Lung (tissue), 17 donors: ENCODE measurements at places on chromosomes 7 and 10. TPM values are rescaled to one million over a fixed set of nuclear protein-coding genes. Genes with fewer than 3 reads are reported as not detected.

PLAC9 gene
- 34.7 TPM for polyA plus RNA-seq

GCK gene
- polyA plus RNA-seq: 0.25 TPM

ITGB1 gene
- 291 TPM for polyA plus RNA-seq

KLF14 gene
- not detected for polyA plus RNA-seq

GSTO2 gene
- 25.9 TPM for polyA plus RNA-seq

CSGALNACT2 gene
- polyA plus RNA-seq: 9.8 TPM

COX19 gene
- polyA plus RNA-seq: 5.6 TPM

GRCh38 chr10:30396293-30396692 is 37.7 kb upstream of the MAP3K8 start:
- no peaks in the 10 kb centered on the region for H3K36me3 ChIP-seq
- DNase-seq: no peak
- no peaks in the 10 kb centered on the region for H3K27me3 ChIP-seq
- H3K27ac ChIP-seq: no peak overlapping the region

DNA sequence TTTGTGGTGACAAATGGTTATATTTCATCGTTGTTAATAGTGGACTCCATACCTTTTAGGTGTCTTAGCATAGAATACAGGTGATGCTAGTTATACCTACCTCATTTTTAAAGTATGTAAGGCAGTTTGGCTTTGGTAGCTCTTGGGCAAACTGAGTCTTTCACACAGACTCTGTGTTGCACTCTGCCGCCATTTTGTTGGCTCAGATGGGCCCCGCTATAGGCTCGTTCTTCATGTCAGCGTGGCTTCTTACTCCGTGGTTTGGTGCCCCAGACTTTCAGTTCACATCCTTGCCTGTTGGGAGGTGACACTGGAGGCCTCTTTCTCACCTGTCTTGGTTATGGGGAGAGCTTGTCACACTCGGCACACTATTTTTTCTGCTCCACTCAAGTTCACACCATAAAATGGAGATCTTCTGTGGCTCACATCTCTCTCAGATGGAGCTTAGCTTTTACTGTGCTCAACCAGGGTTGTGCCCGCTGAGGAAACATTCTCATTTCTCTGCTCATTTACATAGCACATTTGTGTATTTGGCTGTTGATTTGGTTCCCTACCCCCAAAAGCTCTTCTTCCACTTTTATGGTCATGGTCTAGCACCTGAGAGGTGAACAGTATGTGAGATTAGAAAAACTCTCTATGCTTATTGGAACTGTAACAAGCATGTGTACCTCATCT is 178.5 kb downstream of the ARID5B start:
- no peak overlapping the region for H3K4me3 ChIP-seq
- no peaks in the 10 kb centered on the region for H3K27me3 ChIP-seq
- DNase-seq: no peak
- H3K4me1 ChIP-seq: peaks cover 51% of the 10 kb centered on the region
- no peaks in the 10 kb centered on the region for H3K36me3 ChIP-seq
- no peak overlapping the region for H3K27ac ChIP-seq

DNA sequence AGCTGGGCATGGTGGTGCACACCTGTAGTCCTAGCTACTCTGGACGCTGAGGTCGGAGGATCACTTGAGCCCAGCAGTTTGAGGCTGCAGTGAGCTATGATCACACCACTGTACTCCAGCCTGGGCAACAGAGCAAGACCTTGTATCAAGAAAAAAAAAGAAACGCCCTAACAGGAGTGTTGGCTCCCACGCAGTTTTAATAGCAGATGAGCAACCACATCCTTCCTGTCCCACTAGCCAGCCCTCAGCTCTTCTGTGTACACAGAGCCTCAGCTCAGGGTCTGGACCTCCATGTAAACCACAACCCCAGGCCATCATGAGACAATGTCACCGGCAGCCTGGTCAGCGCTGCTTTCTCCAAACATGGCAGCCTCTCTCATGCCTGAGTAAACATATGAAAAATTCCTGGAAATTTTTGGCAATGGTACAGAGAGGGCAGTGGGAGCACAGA is 108.2 kb downstream of the PIP4K2A start:
- H3K36me3 ChIP-seq: peaks cover 3% of the 10 kb centered on the region
- peaks cover 4% of the 10 kb centered on the region for H3K4me1 ChIP-seq
- no peaks in the 10 kb centered on the region for H3K27me3 ChIP-seq
- H3K4me3 ChIP-seq: no peak overlapping the region

DNA sequence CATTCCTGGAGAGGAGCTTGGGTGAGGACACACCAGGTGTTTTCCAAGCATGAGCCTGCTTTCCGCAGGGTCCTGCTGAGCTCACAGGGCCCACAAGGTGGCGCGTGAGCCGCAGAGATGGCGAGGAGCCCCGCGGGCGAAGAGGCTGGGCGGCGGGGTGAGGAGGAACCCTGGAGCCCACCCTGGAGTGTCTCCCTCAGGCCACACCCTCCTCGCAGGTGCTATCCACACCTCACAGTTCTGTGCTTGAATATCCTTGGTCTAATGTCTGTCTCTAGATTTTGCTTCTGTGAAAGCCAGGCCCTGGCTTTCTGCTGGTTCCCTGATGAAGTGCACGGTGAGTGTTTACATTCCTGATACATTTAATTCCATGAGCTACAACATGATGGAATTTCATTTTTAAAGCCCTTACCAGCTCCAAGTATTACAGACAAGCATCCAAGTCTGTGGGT is 433.6 kb downstream of the ACTR3B start:
- no peak overlapping the region for H3K27ac ChIP-seq
- no peaks in the 10 kb centered on the region for H3K4me1 ChIP-seq
- DNase-seq: peak; percentile 54
- H3K27me3 ChIP-seq: no peaks in the 10 kb centered on the region

DNA sequence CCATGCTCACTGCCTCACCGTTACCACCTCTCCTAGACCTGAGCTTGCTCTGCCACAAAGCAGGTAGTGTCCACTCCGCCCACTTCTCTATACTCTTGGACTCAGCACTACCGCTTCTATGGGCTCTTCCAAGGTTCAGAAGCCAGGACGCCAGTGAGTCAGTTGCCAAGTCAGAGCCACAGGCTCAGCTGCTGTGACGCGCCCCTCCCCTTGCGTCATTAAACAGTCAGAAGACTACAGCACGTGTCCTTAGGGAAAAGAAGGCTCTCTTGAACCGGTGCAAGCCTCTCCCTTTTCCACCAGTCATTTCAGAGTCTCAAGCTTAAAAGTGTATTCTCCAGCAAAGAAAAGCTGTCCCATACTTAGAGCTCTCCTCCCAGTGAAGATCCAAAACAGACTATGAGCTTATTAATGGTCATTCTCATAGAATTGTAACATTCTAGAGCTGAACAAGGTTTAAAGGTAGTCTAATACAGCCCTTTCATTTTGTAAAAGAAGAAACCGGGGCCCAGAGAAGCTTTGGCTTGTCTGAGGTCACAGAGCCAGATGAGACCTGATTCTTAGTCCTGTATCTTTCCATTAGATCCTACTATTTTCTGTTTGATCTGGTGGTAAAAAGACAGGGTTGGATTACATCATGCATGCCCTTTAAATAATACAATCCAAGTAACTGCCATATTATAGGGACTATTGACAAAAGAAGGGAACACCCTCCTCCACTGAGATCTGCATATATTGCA is 40.9 kb upstream of the MET start:
- no peaks in the 10 kb centered on the region for H3K27me3 ChIP-seq
- DNase-seq: no peak
- no peak overlapping the region for H3K27ac ChIP-seq
- H3K4me3 ChIP-seq: no peak overlapping the region
- no peaks in the 10 kb centered on the region for H3K4me1 ChIP-seq

- no peak for DNase-seq
- H3K27me3 ChIP-seq: no peaks in the 10 kb centered on the region
- peaks cover 6% of the 10 kb centered on the region for H3K4me1 ChIP-seq
Observed at GRCh38 chr7:51046103-51046466, 263.4 kb upstream of the GRB10 start.

DNA sequence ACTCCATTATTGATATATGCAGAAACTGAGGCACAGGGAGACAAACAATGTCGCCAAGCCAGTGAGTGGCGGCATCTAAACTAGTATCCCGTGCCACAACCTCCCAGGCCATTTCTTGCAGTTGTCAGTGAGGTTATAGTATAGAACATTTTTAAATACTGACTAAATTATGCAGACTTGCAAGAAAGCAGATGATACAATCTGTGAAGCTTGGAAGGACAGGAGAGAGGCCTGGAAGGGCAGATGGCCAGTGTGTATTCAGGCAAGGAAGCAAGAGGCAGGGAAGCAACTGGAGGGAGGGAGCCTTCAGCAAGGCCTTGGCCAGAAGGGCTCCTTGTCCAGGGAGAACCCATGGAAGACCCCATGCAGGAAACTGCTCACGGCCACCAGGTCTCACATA is 110.3 kb upstream of the APBB1IP start:
- H3K36me3 ChIP-seq: no peaks in the 10 kb centered on the region
- DNase-seq: no peak
- H3K4me1 ChIP-seq: no peaks in the 10 kb centered on the region

DNA sequence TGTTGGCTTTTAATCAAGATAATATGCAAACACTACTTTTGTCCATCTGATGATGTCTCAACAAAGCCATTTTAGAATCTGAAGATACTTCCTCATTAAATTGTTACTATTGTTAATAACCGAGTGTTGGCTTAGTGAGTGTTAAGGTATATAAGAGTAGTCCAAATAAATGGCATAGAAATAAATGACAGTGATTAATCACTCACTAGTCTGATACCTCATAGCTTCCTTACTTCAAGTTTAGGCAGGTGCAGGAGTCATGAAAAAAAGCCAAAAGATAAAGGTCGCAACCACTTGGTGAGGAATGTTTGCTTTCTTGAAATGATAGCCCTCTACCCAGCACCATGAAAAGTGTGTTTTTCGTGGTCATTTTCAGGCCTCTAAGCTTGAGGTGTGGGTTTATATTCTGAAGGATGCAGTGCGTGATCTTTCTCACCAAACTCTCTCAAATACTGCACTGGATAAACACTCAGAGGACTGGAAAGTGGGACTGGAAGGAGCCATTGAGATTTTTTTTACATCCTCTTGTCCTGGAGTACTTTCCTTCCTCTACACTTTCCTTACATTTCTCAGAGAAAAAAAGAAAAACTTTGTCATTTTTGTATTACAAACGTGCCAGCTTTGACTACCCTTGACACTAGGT is 138.1 kb downstream of the KIAA1217 start:
- H3K27me3 ChIP-seq: no peaks in the 10 kb centered on the region
- DNase-seq: peak; percentile 77
- H3K4me1 ChIP-seq: peaks cover 6% of the 10 kb centered on the region
- H3K4me3 ChIP-seq: no peak overlapping the region

GRCh38 chr7:132065989-132066603 is 509.7 kb upstream of the PODXL start:
- DNase-seq: no peak
- H3K27me3 ChIP-seq: no peaks in the 10 kb centered on the region

DNA sequence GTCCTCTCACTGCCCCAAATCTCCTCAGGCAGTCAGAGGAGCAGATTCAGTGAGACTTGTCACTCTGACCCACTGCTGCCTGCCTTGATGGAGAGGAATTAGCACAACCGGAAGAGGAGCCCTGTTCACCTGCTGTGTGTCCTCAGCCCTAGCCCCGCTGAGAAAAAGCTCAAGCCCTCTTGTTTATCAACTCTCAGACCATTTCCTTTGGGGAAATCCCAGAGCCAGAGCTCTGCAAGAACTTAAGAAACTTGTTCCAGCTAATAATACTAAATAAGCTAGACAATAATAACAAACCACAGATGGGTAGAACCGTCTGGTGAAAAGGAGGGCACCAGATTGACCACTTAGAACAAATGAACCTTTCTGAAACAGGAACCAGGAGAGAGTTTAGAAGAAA is 37.7 kb upstream of the ITGB1 start:
- H3K4me1 ChIP-seq: peaks cover 6% of the 10 kb centered on the region
- no peaks in the 10 kb centered on the region for H3K27me3 ChIP-seq
- no peak overlapping the region for H3K4me3 ChIP-seq
- no peak overlapping the region for H3K27ac ChIP-seq

DNA sequence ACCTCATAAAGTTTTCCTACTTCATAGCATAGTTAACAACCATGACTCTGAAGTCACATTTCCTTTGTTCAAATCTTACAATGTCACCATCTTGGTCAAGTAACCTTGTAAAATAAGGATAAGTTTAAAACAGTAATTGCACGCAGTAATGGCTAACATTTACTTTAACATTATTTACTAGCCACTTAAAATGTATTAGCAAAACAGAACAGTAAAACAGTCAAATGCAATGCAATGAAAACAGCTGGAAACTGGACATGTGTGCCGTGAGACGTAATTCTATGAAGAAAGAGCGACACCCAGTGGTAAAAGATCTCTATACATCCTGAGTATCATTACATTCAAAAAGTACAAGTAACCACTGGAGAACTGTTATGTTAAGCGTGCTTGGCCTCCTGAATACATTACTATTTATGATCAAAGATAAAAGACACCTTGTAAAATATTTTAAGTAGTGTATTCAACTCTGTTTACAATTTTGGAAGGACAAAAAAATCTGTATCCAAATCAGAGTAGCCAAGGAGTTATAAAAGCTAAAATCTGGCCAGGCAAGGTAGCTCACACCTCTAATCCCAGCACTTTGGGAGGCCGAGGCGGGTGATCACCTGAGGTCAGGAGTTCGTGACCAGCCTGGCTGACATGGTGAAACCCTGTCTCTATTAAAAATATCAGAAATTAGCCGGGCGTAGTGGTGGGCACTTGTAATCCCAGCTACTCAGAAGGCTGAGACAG is 27.2 kb downstream of the ATE1 start:
- H3K36me3 ChIP-seq: peaks cover 19% of the 10 kb centered on the region
- peak; percentile 91 for DNase-seq

DNA sequence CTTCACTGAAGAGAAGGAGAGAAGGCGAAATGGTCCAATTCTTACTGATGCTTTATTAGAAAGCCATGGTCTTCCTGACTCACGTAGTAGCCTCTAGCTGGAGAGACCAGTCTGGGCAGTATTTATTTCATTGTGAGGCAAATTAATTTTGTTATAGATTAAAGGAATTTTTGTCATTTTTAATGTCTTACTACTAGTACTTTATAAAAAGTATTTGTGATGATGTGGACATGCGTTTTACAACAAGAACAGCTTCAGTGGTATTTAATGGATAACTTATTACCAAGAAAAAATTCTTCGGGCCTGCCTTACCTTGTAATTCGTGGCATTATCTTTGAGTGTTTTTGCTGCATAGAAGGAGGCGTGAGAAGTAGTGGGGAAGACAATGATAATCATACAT is 339.4 kb upstream of the SHH start:
- H3K27ac ChIP-seq: no peak overlapping the region
- H3K4me3 ChIP-seq: no peak overlapping the region
- H3K4me1 ChIP-seq: peaks cover 4% of the 10 kb centered on the region
- no peak for DNase-seq
- H3K36me3 ChIP-seq: no peaks in the 10 kb centered on the region
- H3K27me3 ChIP-seq: peaks cover 2% of the 10 kb centered on the region

- peak; percentile 27 for DNase-seq
- H3K27me3 ChIP-seq: no peaks in the 10 kb centered on the region
- peak overlapping the region; percentile 15 for H3K27ac ChIP-seq
- H3K4me1 ChIP-seq: peaks cover 6% of the 10 kb centered on the region
- H3K4me3 ChIP-seq: no peak overlapping the region
Observed at GRCh38 chr10:133274751-133275683, 1.7 kb downstream of the ADAM8 start.

- peak within 1 kb of the TSS; percentile 99 for H3K4me3 ChIP-seq
- H3K36me3 ChIP-seq: peaks cover 2% of the 10 kb centered on the region
- peaks cover 28% of the 10 kb centered on the region for H3K4me1 ChIP-seq
Observed at GRCh38 chr10:23438547-23439451, at the start of gene OTUD1. Gene OTUD1 (plus strand): TSS chr10:23439075. CDS start chr10:23439458, 383 bp downstream.

GRCh38 chr7:94621120-94621519 is 34.8 kb downstream of the SGCE start:
- no peak overlapping the region for H3K27ac ChIP-seq
- H3K4me1 ChIP-seq: peaks cover 4% of the 10 kb centered on the region
- H3K27me3 ChIP-seq: no peaks in the 10 kb centered on the region
- H3K36me3 ChIP-seq: peaks cover 5% of the 10 kb centered on the region
- no peak overlapping the region for H3K4me3 ChIP-seq
